ENCODE measurements at places on chromosomes 7 and 10.

- no peak for DNase-seq
Measured at GRCh38 chr10:36256948-36257356, 614.9 kb upstream of the FZD8 start.

GRCh38 chr7:123754271-123754871 is 5.6 kb upstream of the WASL start:
- no peak for DNase-seq

GRCh38 chr10:130742941-130743675 is 568.4 kb downstream of the TCERG1L start:
- no peak for DNase-seq

DNA sequence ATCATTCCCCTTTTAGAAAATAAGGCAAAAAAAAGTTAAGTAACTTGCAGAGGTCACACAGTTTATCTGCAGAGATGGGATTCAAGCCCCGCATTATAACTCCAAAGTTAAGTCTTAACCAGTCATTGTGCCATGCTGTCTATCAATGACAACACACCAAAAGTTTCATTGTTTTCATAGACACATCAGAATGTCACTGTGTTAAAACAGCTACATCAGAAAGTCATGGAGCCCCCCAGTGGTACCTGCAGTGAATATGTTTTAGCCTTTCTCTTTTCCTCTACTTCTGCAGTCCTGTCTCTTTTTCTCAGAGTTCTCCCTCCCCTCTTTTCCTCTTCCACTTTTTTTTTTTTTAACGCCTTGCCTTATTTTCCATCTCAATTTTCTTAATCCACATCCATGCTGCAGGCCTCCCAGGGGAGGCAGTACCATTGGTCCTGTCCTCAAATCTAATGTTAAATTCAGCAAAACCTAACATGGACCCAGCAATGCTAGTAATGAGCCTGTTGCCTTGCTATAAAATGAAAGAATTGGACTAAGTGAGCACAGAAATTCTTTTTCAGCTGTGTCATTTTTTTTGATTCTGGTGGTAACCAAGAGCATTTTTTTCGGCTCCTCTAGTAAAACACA is 3.8 kb upstream of the NRCAM start:
- peak; percentile 10 for DNase-seq

DNA sequence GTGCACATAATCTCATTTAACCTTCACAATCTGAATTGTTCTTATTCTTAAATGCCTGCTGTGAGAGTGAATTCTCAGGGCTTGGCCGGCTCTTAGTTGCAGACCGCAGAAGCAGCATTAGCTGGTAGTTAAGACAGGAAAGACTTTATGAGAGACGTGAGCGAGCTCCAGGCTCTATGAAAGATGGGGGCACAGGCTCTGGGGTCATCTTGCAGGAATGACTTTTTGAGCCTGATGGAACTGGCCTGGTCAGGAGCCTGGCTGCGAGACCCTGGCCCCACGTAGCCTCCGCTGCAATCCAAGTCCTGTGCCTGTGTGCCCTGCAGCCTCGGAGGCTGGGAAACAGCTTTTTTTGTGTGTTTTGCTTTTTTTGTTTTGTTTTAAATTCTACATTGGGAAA is 958.8 kb upstream of the ZNF722 start:
- no peak for DNase-seq

DNA sequence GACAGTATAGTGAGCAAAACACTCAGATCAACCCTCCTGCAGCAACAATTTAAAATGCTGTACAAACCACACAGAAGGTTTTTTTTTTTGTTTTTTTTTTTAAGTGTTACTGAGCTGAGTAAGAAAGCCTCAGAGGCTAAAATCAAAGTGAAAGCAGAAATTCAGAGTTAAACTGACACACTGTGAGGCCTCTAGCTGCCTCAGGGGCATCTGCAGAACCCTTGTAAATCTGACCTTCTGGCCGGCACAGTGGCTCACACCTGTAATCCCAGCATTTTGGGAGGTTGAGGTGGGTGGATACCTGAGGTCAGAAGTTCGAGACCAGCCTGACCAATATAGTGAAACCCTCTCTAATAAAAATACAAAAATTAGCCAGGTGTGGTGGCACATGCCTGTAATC is 7.4 kb upstream of the GNA12 start:
- no peak for DNase-seq

GRCh38 chr10:129743738-129744133 is 220.3 kb downstream of the EBF3 start:
- no peak for DNase-seq

- no peak for DNase-seq
Measured at GRCh38 chr7:153523320-153524015, 528.7 kb upstream of the DPP6 start.

GRCh38 chr7:50352282-50352681 is 47.8 kb downstream of the IKZF1 start:
- DNase-seq = no peak

GRCh38 chr7:63080406-63080805 is 918.2 kb upstream of the ZNF722 start:
- DNase-seq = no peak

DNA sequence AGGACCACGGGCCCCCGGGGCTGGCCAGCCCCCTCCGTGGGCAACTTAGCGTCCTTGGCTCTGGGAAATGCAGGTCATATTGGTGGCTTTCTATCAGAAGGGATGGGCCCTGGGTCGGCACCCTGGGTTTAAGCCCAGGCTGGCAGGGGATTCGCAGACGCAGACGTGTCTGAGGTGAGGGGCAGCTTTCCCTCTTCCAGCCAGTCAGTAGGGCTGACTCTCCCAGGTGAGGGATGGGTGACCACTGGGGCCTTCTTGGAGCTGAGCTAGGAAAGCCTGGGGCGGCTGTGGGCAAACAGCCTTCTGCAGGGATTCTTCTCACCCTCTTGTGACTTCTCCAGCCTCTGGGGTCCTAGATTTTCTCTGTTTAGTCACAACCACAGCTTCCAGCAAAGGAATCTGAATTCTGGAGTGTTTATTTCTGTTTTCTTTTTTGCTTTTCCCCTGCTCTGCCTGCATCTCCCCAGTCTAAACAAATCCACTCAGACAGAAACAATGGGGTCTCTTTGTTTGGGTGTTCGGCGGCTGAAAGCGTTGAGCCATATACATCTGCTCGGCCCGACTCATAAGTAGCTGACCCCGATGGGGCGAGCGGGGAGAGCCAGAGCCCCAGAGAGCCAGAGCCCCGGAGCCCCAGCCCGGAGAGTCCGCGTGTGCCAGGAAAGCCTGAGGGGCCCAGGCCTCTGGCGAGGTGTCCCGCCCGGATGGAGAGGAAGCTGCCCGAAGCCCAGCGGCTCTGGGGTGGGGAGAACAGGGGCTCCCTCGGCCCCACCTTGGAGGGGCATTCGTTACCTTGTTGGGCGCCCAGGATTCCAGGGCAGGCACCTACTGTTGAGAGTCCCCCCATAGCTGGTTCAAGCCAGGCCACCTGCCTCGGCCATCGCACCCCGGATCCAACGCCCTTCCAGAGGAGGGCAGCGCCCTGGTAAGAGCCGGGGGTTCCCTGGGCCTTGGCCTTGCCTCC is 2.0 kb downstream of the MNX1 start:
- DNase-seq = no peak

DNA sequence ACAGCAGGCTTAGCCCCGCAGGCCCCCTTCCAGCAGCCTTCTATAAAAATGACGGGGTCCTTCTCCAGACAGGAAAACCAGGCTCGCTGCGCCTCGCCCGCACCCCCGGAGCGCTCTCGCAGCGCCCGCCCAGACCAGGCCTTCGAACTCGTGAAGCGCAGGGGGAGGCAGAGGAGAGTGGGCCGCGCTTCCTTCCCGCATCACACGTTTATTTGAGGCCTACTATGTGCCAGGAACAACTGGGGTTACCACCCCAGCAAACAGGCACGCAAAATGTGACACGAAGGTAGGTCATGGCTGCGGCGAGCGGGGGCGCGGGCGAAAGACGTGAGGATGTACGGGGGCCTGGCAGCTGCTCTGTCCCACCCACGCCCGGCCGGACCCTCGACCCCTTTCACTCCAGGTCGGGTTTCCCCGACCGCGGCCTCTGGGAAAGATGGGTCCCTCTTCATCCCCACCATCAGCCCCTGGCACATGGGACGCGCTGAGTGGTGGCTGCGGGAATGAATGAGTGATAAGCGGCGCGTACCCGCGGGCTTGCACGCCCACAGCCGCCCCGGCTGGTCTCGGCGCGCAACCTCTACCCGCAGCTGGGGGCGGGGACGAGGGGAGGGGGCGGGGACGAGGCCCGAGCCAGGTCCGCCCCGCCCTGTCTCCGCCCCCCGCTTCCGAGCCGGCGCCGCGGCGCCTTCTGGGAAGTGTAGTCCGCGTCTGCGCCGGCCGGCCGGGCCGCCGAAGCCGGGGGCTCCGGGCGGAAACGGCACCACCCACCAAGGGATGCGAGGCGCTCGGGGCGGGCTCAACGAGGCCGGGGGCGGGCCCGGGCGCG is 59.1 kb downstream of the ZNF467 start:
- peak; percentile 74 for DNase-seq

DNA sequence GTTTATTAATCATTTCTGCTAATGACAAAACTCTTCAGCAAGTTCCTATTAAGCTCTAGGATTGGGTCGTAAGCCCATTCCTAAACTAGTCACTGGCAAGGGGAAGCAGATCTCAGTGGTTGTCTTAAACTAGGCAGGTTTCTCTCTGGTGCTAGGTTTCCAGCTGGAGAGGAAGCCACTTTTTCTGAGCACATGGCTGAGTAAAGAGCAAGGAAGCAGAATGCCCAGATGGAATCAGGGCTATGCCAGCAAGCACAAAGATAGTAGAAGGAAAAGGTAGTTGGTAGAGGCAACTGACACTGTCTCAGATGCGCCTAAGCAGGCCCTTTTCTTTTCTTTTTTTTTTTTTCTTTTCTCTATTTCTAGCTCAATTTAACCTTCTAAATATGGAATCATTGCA is 224.9 kb downstream of the EXOC4 start:
- DNase-seq = no peak

GRCh38 chr10:228366-228765 is 93.1 kb downstream of the ZMYND11 start:
- no peak for DNase-seq

- no peak for DNase-seq
Measured at GRCh38 chr10:112695539-112695938, 248.5 kb downstream of the VTI1A start.

- DNase-seq = no peak
Measured at GRCh38 chr10:86177537-86178155, 188.9 kb downstream of the GRID1 start.

GRCh38 chr7:28955356-28955717 is 2.8 kb downstream of the TRIL start:
- DNase-seq = no peak

DNA sequence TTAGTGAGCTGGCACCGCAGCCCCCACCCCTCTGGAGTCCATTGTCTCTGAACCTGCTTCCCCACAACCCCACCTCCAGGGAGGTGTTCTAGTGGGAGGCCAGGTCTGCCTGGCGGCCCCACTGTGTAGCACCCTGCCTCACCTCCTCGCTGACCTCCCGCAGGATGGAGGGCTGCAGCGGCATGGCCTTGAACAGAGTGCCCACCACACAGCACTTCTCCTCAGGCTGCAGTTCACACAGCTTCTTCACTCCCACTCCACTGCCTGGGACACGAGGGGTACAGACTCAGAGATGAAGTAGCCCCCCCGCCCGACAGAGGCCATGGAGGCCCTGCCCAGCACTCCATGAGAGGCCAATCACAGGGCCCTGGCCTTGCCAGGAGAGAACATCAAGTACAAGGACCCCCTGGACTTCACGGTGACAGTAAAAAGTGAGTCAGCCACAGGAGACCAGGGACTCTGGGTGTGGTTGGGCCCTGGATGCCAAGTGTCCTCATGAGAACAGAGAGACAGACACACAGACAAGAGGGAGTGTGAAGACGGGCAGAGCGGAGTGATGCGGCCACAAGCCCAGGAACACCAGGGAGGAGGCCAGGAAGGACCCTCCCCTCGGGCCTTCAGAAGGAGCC is 5.4 kb downstream of the POLD2 start:
- DNase-seq = no peak

- DNase-seq = peak; percentile 6
Measured at GRCh38 chr7:85041605-85042216, 145.1 kb downstream of the SEMA3D start.

- DNase-seq = no peak
Measured at GRCh38 chr10:36457751-36458150, 667.6 kb upstream of the ANKRD30A start.

DNA sequence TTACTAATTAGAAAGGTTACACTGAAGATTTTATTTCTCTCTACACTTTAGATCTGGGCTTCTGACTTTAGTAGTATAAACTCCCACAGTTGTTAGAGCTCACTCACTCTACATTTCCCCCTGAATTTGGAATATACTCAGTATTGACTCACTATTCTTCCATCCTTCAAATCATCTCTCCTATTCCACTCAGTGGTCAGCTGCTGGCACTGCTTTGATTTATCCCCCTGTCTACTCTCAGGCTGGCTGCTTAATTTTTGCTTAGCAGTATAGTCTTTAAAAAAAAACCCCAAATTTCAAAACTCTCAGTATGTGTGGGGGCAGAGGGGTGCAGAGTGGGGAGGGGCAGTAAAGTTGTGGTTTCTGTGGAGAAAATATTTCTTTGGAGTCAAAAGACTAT is 68.9 kb downstream of the CDK6 start:
- no peak for DNase-seq

DNA sequence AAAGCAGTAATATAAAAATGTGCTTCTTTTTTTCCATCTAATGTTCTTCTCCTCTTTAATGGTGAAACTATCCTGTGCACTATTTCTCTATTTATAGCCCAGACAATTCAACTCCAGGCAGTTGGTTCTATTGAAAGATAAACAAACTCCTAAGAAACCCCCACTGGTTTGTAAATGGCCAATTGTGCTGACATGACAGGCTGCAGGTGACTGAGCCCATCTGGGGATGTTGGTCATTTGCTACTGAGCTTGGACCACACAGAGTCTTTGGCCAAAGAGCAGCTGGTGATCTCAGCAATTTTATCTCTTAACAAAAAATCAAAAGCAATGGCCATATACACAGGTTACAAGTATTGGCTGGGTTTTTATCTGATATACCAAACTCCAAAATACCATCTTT is 631.8 kb upstream of the CELF2 start:
- no peak for DNase-seq

DNA sequence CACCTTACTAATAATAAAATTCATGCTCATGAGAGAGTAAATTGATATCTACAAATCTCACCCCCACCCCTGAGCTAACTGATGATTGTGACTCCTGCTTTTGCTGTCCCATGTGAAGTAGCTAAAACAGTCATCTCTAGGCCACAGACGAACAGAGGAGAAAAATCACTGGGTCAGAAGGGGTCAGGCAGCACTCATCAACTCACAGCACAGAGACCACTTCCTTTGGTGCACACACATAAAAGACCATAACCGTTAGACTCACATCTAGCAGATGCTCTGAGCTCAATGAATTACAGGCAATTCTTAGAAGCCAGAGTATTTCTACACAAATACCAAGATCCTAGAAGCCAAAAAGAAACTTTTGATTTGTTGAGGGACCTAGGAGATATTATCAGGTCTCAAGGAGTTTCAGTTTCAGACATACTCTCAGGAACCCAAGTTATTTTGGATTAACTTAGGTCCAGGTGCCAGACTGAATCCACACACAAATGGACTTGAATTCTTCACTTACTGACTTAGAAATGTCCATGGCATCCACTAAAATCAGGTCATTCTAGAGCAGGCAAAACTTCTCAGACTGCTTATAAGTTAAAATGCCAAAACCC is 65.0 kb upstream of the TES start:
- no peak for DNase-seq
